ENCODE measurements at places on chromosomes 12 and 14.

GRCh38 chr12:72037006-72037795 is 98.6 kb downstream of the TPH2 start:
- DNase-seq = no peak

GRCh38 chr12:49305762-49306510 is 11.0 kb downstream of the PRPH start:
- DNase-seq = no peak

DNA sequence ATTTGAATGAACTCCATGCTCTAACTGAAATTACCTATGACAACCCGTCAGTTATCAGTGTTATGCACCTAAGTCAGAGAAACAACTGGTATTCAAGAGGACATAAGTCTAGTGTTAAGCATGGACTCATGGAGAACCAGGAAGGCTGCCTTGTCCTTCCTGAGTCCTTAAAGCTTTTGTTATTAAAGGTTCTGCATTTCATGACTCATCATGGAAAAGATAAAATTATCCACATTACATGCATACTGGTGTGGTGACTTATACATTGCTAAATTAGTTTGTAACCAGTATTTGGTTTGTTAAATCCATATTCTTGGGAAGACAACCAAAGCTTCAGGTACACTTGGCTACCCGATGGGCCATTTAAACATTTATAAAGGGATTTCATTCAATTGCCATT is 6.5 kb upstream of the OR4E1 start:
- DNase-seq = no peak

DNA sequence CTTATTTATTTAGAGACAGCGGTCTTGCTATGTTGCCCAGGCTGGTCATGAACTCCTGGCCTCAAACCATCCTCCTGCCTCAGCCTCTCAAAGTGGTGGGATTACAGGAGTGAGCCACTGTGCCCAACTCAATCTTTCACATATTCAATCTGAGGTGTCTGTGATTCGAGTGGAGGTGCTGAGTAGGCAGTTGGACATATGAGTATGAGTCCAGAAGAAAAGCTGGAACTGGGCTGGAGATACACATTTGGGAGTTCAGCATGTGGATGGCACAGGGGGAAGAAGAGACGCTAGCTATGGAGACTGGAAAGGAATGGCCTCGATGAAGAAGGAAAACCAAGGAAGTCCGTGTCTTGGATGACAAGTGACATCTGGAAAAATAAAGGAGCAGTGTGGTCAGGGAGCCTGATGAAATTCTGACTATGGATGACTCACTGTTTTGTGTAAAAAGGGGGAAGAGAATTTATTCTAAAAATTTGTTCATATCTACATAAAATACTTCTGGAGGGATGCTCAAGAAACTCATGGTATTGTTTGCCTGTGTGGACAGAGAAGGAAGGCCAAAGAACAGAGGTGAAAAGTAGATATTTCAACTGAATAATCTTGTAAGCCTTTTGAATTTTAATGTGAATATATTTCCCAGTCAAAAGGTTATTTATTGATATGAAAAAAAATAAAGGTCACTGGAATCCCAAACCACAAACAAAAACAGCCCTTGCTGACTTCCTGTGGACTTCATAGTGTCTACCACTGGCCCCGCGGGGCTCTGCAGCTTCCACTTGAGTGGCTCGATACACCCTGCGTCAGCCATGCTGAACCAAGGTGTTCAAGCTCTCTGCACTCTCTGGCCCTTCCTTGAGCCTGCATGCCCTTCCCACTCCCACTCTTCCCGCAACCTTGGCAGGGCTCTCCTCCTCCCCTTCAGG is 8.9 kb upstream of the LTA4H start:
- no peak for DNase-seq

GRCh38 chr12:121494093-121494787 is 86.6 kb downstream of the KDM2B start:
- DNase-seq = no peak

- DNase-seq = no peak
Observed at GRCh38 chr12:69105101-69105962, 134.0 kb upstream of the CPSF6 start.

- no peak for DNase-seq
Observed at GRCh38 chr14:65042731-65043372, 56.2 kb downstream of the FNTB start.

DNA sequence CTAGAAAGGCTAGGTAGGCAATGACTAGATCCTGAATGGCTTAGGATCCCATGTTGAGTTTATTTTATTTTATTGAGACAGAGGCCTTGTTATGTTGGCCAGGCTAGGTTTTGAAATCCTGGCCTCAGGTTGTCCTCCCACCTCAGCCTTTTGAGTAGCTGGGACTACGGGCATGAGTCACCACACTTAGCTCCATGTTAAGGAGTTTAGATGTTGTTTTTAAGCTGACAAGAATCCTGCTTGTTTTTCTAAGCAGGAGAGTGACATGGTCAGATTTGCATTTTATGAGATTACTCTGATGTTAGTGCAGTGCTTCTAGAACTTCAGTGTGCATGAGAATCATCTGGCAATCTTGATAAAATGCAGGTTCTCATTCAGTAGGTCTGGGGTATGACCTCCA is 14.5 kb downstream of the CCDC198 start:
- no peak for DNase-seq

All from RWPE2 (cell line).